CD8-positive, alpha-beta memory T cell (primary cell): ENCODE measurements at places on chromosomes 13 and 19.

DNA sequence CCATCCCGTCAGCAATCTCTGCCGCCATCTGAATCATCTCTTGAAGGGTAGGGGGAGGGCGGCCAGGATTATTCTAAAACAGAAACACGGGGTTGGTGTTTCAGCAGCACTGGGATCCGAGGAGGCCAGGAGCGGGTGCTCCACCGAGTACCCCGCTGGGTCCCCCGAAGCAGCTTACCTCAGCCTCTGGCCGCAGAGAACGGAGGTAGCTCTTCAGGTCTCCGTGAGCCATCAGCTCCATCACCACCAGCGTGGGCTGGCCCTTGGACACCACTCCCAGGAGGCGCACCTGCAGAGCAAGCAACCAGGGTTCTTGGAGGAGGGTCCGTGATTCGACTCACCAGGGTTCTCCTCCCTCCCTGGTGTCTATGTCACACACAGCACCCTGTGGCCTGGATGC lies 53.2 kb downstream of the ZNF557 start:
- no peak for DNase-seq

- peak; percentile 99 for DNase-seq
Measured at GRCh38 chr19:13986348-13986904, 19.7 kb downstream of the RFX1 start.

DNA sequence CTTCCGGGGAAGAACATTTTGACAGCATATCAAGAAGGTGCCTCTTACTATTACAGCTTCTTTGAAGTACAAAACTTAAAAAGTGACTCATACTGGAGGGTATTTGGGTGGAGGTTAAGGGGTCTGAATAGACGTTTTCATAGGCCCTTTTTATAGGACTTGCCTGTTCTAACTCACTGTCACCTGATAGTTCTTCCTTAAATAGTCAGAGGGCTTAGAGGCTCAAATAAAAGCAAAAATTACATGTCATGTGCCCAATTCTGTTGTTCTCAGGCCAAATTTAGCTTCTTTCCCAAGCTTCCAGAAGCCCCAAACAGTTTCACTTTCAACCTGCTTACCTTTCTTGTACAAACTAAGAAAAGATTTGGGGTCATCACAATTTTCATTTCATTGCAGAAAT lies 16.1 kb upstream of the SLC46A3 start:
- DNase-seq = no peak

GRCh38 chr13:39374741-39375189 lies 228.2 kb downstream of the LHFPL6 start:
- no peak for DNase-seq

DNA sequence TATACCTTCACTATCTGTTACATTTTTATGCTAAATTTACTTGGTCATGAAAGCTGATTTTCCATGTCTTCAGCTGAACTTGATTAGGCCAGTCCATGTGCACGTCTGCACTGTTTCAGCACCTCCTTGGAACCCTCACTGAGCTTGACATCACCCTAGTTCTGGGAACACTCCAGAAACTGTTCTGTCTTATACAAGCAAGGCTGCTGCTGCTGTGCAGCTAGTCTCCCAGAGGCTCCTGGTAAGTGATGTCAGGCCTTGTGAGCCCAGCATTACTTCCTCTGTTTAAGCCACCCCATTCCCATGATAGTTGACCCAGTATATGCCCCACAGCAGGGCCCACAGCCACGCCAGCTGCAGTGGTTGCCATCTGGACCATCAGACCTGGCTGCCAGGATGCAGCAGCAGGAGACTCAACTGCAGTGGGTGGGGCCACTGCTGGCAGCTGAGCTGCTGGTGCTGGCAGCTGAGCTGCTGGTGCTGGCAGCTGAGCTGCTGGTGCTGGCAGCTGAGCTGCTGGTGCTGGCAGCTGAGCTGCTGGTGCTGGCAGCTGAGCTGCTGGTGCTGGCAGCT lies 90.5 kb upstream of the AKAP11 start:
- no peak for DNase-seq

GRCh38 chr13:38824342-38824741 lies 137.5 kb downstream of the FREM2 start:
- DNase-seq = no peak

- no peak for DNase-seq
Measured at GRCh38 chr13:45331123-45331619, 9.8 kb downstream of the TPT1 start.

GRCh38 chr19:16030964-16031871 lies 45.1 kb upstream of the TPM4 start:
- DNase-seq = no peak

DNA sequence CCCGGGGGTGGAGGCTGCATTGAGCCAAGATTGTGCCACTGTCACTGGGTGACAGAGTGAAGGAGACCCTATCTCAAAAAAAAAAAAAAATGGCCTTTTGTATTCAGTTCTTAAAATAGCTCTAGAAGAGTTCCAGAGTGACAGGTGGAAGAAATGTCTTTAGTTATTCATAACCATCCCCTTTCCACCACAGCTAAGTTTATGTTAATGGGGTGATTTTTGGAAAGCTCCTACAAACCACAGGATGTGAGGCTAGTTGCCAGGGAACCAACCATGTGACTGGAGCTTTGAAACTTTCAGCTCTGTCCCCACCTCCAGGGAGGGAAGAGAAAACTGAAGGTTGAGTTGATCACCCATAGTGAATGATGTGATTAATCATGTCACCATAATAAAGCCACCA lies 6.9 kb downstream of the ZNF490 start:
- peak; percentile 30 for DNase-seq

DNA sequence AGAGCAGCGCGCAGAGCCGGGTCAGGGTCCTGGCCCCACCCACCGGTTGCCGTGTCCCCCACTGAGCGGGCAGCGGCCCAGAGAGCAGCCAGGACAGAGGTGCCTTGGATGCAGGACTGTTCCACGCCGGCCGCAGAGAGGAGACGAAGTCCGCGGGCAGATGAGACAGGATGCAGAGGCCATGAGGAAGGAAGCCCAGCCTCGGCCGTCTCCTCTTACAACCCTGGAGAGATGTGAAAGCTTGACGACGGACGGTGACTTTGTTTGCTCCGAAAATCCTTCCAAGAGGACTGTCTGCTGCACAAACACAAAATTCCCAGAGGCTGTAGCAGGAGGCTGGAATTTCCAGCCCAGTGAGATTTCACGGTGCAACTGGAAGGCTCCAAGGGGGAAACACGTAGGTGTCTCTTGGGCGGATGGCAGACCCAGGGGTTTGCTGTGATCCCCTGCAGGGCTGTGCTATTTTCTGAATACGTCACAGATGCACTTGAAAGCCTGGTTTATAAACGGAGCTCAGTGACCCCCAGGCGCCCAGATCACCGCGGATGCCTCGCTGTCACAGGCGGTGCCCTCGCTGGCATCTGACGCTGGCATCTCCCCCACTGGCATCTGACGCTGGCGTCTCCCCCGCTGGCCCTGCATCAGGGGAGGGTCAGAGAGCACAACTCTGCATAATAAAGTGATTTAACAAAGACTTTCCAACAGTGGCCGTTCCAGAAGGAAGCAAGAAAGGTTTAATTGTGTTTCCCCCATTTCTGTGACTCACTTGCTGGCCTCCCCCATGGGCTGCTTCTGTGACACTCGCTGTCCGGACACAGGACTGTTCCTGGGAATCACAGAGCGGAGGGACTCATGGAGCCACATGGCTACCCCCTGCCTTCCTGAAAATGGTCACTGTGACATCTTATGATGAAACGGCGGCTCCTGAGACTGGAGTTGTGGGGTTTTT lies 62.0 kb upstream of the C13orf46 start:
- DNase-seq = no peak

DNA sequence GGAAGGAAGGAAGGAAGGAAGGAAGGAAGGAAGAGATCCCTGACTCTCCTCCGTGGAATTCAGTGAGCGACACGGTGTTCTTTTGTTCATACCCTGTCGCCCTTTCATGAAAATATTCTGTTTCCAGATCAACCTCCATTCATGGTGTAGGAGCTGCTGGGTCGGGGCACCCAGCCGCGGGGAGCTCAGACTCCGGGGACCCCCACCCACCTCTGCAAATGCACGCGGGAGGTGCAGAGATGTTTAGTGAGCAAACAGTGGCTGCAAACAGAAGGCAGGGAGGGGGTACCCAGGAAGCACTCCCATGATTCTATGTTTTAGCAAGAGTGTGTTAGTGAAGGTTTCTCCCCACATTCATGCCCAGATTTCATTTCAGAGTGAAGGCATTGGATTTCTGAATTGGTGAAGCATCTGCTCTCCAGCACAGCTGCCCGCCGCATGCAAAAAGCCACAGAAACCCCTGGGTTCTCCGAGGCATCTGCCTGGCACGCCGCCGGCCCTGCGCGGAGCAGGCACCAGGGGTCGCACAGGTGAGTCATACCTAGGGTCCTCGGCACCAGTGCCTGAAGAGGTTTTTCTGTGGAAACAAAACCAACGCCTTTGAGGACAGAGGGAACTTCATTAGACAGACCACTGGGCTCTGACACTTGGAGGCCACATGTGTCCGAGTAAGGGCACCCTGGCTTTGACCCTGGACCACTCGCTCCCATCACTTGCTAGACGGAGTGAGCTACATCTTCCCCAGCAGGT lies 80.6 kb downstream of the ZNF557 start:
- no peak for DNase-seq

- DNase-seq = no peak
Measured at GRCh38 chr13:106484084-106484483, 51.4 kb downstream of the EFNB2 start.

- DNase-seq = no peak
Measured at GRCh38 chr19:3532154-3532786, 6.7 kb upstream of the TEKTIP1 start.
